ENCODE measurements at places on chromosomes 2 and 18.
A peak's percentile ranks its signal among the peaks of the same experiment; 100 is the strongest.

DNA sequence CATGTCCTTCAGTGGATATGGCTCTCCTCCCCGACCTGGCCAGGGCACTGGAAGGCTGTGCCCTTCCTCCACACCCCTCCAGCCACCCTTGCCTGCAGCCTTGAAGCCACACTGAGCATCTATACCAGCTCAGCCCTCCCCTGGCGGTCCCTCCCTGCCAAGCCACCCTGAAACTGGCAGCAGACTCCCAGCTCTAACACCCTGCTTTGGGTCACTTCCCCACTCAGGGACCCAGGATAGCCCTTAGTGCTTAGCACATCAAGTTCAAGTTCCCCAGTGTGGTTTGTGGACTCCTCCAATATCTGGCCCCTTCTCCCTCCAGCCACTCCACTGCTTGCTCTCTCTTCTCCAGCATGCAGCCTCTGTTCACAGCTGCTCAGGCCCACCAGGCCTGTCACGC lies 89.4 kb downstream of the TNS1 start:
- DNase-seq = no peak

DNA sequence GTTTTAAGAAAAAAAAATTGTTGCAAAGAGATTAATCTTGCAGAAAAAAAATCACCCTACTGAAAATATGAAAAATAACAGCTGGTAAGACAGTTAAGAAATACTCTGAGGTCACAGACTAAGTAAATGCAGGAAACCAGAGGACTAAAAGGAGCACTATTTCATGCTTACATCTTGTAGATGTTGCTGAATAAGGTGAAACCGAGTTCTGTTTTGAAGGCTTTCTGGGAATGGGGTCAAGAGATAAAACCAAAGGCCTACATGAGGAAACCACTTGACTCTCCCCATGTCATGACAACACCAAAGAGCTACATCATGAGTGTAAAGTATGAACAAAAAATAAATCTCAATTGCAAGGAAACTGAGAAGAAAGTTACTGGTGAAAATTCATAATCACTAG lies 197.6 kb downstream of the LRP1B start:
- no peak for DNase-seq

DNA sequence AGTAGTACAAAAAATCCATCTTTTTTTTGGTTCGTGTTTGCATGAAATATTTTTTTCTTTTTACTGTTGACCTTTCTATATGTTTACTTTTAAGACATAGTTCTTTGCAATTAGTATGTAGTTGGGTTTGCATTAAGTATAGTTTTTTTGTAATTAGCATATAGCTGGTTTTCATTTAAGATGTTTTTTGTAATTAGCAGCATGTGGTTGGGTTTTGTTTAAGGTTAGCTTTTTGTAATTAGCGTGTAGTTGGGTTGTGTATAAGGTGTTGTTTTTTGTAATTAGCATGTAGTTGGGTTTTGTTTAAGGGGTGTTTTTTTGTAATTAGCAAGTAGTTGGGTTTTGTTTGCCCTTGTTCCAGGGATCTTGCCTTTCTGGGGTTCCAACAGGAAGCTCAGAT lies 193.1 kb downstream of the LPIN1 start:
- no peak for DNase-seq

DNA sequence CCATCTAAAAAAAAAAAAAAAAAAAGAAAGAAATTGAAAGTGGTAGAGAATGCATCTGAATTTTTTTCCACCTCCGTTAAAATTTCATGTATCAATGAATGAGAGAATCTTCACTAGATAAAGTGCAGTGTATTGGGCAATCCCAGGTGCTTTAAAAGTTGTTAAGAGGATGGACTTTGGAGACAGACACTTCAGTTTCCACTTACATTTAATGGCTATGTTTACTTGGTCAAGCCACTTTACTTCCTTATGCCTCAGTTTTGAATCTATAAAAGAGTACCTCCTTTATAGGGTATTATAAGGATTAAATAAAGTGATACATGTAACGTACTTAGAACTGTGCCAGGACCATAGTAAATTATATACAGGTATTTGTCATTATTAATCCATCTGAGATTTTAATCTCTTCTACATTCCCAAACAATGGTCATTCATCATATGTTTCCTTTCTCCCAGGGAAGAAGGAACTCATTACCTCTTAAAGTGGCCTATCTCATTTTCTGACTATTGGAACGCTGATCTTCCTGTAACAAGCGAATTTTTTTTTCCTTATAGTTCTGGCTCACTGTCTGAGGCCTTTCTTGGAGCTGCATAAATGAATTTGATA lies 29.1 kb upstream of the TANK start:
- DNase-seq = no peak

DNA sequence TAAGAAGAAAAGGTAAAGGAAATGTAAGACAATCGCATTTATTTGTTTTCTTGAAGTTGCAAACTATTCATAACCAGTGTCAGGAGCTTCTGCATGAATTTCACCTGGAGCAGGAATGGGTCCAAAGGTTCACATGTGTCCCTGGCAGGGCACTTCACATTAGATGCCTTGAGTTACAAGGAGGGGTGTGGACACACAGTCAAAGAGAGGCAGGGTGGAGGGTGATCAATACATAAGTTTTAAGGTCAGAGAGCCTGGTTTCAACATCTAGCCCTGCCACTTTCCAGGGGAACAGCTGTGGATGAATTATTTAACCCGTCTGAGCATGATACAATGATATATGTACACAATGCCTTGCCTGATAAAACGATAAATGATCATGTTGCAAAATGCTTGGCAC lies 321.4 kb downstream of the CYP26B1 start:
- DNase-seq = no peak

DNA sequence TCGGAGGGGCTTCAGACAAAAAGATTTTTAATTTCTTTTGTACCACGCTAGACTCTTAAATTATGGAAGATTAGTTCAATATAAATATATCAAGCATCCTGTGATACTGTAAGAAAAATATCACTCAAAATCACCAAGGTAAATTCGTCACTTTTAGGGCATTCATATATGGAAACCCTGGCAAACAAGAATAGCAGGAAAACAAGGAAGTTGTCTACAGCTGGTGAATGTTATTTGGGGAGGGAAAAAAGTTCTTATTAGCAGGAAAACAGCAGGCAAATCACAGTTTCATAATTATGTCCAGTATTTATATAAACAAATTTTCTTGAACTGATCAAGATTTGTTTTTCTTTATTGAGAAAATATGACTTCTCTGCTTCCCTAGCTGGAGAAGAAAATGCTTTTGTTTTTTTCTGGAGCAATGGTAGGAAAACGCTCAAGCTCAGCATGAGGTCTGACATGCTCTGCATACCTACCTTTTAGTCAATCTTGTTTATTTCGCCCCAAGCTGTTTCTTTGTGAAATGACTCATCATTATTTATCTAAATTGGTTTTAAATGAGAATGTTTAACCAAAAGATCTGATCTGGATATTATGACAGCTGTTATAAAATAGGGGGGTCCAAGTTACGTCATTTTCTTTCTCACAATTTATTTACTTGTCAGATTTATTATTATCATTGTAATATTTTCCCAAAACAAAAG lies 14.7 kb downstream of the LINC00305 start:
- DNase-seq = no peak

DNA sequence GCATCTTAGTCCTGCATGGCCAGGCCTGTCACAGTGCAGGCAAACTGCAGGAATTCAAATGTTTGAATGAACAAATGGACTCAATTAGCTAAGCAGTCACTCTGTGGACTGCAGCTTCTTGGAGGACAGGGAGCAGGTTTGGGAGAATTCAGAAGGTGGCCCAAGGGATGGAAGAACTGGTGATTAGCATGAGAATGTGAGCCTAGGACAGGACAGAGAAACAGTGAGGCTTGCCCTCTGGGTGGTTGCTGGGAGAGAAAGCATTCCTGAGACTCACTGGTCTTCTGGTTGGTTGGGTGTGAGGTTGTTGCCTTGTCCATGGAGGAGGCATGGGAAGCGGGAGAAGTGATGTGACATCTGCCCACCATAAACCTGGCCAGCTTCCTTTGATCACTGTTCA lies 13.7 kb downstream of the IL1RL2 start:
- DNase-seq = no peak

- no peak for DNase-seq
Observed at GRCh38 chr18:7038330-7038851, 79.2 kb downstream of the LAMA1 start.

- DNase-seq = no peak
Observed at GRCh38 chr18:32284284-32284683, 94.4 kb downstream of the MEP1B start.

- DNase-seq = no peak
Observed at GRCh38 chr2:1727101-1727771, 17.1 kb downstream of the PXDN start.

- no peak for DNase-seq
Observed at GRCh38 chr2:239169311-239170048, 231.3 kb downstream of the HDAC4 start.

DNA sequence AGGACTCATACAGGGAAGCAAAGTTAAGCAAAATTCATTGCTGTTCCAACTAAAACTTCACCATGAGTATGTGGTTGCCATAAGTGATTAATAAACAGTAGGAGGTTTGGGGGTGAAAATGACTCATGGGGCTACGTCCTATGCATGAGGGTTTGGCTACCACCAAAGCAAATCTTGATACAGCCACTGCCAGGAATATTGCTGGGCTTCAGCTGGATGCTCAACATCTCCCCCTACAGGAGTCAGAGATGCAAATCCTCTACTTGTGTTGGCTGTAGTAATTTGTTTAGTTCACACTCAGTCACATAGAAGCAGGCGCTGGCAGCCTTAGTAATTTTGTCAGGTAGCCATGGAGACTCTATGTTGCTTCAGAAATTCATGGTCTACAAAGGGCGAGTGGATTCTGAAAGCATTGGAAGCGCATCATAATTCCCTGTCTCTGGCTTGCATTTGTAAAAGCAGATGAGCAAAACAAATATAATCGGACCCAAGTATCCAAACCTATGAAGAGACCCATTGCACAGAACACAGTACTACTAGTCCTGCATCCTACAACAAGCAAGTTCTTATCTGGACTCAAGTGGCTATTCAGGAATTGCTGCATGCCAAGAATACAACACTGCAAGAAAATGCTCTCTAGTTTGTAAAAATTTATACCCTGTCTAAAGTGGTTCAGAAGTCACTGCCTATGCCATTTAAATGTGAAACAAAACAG lies 76.0 kb downstream of the CD28 start:
- DNase-seq = peak; percentile 68

DNA sequence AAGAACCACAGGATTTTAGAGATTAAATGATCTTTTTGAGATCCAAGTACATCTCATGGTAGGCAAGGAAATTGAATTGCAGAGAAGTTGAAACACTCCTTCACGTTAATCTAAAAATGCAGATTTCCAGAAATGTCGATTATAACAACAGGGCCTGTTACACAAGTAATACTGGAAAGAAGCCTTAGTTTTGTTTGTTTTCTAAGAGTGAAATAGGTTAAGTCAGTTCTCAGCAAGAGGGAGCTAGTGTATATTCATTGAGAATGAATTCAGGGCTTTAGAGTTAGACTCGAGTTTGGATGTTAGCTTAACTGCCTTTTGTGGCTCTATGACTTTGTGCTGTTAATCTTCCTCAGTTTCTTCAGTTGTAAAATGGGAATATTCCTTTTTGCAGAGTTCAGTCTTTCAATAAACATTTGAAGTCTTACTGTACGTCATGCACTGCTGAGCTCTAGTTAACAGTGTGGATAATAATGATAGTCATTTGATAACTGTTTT lies 926 bp downstream of the NDUFV2 start:
- no peak for DNase-seq

- DNase-seq = no peak
Observed at GRCh38 chr2:174877751-174878150, 113.5 kb upstream of the CHRNA1 start.

- no peak for DNase-seq
Observed at GRCh38 chr2:176793792-176794191, 418.8 kb upstream of the HNRNPA3 start.

DNA sequence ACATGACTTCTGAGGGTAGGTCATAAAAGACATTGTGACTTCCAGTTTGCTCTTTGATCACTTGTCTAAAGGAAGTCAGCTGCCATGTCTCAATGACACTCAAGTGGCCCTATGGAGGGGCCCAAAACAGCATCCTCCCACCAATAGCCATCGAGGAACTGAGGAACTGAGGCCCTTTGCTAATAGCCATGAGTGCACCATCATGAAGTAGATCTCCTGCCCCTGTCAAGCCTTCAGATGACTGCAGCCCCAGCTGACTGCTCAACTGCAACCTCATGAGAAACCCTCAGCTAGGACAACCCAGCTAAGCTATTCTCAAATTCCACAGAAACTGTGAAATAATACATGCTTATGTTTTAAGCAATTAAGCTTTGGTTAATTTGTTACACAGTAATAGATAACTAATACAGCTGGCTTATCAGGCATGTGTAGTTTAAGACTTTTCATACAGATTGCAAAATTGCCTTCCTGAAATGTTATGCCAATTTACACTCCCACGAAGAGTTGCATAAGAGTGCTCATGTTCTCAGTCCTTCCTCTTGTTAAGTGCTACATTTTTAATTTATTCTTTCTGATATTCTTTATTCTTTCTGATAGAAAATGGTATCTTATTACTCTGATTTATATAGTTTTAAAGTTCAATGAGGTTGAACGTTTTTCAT lies 105.6 kb upstream of the NDUFV2 start:
- DNase-seq = no peak

GRCh38 chr2:150207979-150208378 lies 279.5 kb downstream of the RND3 start:
- no peak for DNase-seq

Data from CD4-positive, alpha-beta memory T cell (primary cell).